ENCODE measurements at places on chromosomes 16 and 17.

DNA sequence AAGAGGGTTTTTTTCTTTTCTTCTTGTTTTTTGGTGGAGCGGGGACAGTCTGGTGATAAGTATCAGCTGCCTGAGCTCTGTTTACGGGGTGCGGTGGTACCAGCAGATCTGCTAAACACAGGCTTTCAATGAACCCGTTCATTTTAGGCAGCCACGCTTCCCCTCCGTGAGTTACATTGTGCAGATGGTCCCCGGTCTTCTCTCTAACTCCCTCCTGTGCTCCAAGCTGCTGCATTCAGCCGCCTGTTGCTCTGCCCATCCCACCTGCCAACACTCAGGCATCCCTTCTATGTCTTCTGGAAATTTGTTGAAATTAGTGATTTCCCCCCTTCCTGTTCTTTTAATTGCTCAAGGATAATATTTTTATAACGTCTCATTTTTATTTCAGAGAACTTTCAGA lies 82.1 kb upstream of the ELAC2 start:
- DNase-seq = no peak

DNA sequence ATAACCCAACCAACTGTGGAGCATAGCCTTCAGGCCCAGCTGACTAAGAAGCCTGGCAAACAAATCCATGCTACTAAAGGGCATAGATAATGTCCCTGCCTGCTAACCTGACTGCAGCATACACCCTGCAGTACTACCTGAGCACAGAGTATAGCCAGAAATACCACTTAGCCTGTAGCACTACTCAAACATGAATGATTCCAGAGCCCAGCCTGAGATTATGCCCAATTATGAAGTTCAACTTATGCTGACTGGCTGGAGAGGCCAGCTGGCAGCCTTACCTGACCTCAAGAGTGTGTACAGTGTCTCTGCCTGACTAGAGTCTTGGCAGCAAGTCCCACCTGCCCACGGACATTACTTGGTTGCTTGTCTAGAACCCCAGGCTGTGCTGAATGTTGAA lies 1265.3 kb downstream of the CDH11 start:
- DNase-seq = no peak

DNA sequence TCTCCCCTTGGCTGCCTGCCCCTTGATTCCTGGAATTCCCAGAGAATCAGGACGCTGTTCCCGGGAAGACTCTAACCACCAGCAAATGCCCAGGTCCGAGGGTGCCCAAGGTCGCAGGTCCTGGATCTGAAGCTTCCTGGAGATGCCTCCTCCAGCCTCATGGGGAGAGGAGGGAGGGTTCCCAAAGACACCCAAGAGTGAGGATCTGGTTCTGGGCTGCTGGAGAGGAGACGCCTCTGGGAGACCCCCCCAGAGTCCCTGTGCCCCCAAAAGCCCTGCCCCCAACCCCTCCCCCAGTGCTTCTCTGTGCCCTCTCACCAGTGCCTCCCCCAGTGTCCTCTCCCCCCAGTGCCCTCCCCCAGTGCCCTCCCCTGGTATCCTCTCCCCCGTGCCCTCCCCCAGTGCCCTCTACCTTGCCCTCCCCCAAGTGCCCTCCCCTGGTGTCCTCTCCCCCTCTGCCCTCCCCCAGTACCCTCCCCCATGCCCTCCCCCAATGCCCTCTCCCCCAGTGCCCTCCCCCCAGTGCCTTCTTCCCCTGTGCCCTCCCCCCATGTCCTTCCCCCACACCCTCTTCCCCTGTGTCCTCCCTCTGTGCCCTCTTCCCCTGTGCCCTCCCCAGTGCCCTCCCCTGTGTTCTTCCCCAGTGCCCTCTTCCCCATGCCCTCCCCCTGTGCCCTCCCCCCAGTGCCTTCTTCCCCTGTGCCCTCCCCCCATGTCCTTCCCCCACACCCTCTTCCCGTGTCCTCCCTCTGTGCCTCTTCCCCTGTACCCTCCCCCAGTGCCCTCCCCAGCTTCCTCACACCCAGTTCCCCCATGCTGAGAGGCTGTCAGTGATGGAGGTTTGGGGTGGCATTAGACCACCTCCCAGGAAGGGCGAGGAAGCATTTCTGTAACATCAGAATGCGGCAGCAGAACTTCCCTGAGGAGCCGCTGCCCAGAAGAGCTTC lies 6.3 kb upstream of the SECTM1 start:
- no peak for DNase-seq

GRCh38 chr16:11005611-11005975 lies 61.2 kb downstream of the CLEC16A start:
- no peak for DNase-seq

- DNase-seq = no peak
Observed at GRCh38 chr17:79830763-79831264, 8.4 kb downstream of the CBX4 start.

DNA sequence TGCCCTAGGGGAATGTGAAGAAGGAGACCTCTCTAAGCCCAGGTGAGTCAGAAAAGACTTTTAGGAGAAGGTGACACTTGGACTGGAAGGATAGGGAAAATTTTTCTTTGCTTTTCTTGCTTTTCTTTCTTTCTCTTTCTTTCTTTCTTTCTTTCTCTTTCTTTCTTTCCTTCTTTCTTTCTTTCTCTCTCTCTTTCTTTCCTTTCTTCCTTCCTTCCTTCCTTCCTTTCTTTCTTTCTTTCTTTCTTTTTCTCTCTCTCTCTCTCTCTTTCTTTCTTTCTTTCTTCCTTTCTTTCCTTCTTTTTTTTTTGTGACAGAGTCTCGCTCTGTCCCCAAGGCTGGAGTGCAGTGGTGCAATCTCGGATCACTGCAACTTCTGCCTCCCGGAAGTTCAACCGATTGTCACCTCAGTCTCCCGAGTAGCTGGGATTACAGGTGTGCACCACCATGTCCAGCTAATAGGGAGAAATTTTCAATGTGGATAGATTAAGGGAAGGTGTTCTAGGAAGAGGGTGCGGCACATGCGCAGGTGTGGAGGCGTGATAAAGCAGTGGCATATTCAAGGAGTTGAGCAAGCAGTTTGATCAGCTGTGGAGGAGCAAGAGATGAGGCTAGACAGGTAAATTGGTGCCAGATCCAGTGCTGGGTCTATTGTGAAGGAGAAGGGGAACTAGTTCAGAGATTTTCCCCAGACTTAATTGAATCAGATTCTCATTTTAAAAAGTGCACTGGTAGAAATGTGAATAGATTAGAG lies 40.4 kb downstream of the MMD start:
- no peak for DNase-seq

GRCh38 chr17:73534209-73534909 lies 109.9 kb downstream of the SDK2 start:
- DNase-seq = no peak

DNA sequence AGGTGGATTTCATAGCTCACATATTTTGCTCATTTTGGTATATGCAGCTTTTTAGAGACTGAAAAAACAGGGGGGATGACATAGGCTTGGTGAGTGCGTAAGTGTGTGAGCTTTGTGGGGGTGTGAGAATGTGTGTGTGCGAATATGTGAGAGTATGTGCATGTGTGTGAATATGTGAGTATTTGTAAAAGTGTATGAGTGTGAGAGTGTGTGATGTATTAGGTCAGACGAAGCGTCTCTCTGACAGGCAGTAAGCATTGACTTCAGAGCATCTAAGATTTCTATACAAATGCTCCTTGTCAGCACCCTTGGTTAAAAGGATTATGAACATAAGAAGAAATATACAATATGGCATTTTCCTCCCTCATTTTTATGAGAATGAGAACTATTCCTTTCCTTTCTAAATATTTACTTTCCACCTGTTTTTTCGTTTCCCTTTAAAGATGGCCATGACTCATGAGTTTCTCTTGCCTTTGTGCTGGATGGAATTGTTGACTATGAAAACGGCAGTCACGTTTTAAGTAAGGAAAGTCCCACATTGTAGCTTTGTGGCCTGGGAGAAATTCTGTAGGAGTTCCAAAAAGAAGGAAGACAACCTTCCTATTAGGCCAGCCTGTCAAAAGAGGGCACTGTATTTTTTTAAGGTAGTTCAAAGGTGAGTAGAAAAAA lies 276.4 kb downstream of the FOXL1 start:
- no peak for DNase-seq

GRCh38 chr17:45963889-45964288 lies 35.2 kb upstream of the STH start:
- no peak for DNase-seq

GRCh38 chr17:63476854-63477479 lies at the start of gene ACE:
Gene ACE, plus strand, starts transcription at chr17:63477061. Its CDS starts 34 bp downstream, at chr17:63477095.
- no peak for DNase-seq

DNA sequence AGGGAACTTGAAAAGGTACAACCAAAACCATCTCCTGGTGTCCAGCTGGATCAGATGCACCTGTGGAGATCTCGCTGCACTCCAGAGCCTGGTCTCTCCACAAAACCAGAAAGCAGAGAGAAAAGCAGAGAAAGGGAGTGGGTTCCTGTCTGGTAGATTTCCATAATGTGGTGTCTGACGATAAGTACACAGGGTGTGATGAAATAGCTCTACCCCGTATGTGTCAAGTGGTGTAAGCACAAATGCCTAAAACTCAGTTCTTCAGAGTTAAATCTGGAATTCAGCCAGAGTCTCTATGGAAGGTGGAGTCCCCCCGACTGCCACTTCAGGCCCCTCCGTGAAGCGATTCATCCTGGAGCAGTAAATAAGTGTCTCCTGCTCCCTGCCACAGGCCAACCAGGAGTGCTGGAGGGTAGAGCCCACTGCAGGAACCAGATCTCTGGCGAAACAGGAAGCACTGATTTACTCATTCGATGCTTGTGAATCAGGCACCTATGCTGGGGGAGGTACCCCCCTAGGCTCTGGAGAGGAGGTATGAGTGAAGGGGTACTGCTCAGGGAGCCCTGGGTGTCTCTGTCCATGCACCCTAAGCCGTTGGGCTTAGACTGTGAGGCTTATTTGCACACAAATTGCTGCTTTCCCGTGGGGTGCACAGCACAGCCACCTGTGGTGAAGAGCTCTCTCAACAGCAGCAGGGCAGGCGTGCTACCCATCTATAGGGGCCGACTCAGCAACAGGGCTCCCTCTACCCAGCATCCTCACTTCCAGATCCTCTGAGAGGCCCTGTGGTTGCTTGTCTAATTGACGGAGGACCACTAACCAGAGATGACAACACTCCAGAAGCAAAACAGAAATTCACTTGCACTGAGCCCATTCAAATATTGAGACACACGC lies 97.1 kb upstream of the MYOCD start:
- no peak for DNase-seq

GRCh38 chr16:50309156-50309526 lies 42.8 kb downstream of the ADCY7 start:
- no peak for DNase-seq

GRCh38 chr16:68227183-68227793 lies 8.6 kb downstream of the ESRP2 start:
- no peak for DNase-seq

DNA sequence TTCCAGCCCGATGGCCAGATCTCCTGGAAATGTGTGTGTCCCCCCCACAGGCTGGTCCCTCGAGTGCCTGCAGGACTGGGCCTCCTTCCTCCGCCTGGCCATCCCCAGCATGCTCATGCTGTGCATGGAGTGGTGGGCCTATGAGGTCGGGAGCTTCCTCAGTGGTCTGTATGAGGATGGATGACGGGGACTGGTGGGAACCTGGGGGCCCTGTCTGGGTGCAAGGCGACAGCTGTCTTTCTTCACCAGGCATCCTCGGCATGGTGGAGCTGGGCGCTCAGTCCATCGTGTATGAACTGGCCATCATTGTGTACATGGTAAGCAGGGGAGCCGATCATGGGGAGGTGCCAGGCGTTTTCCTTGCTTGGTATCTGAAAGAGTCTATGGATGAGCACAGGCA lies 22.1 kb downstream of the SLC47A1 start:
- no peak for DNase-seq

GRCh38 chr17:75289832-75290337 lies 652 bp upstream of the SLC25A19 start:
- no peak for DNase-seq

- no peak for DNase-seq
Observed at GRCh38 chr16:20242568-20243255, 84.6 kb downstream of the GP2 start.

DNA sequence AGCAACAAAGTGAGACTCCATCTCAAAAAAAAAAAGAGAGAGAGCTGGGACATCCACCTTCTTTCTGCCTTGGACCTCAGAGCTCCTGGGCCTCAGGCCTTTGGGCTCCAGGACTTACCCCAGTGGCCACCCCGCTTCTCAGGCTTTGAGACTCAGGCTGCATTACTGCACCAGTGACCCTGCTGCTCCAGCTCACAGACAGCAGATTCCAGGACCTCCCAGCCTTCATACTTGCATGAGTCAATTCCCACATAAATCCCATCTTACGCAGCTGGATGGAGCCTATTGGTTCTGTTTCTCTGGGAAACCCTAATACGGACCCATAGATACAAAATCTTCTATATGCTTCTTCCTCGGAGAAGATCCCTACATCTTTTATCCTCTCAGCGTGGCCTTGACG lies 2.1 kb upstream of the CEP295NL start:
- DNase-seq = no peak

DNA sequence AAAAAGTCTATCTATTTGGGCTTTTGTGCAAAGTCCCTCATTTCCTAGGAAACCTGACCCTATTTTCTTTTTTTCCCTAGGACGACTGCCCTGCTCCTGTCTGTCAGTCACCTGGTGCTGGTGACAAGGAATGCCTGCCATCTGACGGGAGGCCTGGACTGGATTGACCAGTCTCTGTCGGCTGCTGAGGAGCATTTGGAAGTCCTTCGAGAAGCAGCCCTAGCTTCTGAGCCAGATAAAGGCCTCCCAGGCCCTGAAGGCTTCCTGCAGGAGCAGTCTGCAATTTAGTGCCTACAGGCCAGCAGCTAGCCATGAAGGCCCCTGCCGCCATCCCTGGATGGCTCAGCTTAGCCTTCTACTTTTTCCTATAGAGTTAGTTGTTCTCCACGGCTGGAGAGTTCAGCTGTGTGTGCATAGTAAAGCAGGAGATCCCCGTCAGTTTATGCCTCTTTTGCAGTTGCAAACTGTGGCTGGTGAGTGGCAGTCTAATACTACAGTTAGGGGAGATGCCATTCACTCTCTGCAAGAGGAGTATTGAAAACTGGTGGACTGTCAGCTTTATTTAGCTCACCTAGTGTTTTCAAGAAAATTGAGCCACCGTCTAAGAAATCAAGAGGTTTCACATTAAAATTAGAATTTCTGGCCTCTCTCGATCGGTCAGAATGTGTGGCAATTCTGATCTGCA lies 12.9 kb downstream of the TMEM98 start:
- DNase-seq = no peak

GRCh38 chr16:85560932-85561247 lies 52.2 kb upstream of the GSE1 start:
- no peak for DNase-seq

DNA sequence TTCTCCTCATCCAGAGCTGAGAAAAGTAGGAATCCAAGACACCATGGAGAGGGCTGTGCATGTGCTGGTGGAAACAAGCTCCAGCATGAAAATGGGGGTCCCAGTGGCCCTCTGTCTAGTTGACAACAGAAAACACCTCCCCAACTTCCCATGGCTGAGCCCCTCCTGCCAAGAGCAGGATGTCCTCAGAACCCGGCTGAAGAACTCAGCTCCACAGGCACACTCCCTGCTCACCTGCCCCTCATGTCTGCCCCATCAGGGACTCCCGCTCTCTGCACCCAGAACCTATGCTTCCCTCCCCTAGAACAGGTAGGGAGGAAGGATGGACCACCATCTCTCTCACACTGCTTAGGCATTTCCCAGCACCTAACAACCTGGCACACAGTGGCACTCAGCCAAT lies 167.2 kb downstream of the C16orf78 start:
- no peak for DNase-seq
